ENCODE measurements at places on chromosomes 4 and X.
A peak's percentile ranks its signal among the peaks of the same experiment; 100 is the strongest.

GRCh38 chr4:140186651-140187315 is 32.8 kb upstream of the MAML3 start:
- DNase-seq: no peak

DNA sequence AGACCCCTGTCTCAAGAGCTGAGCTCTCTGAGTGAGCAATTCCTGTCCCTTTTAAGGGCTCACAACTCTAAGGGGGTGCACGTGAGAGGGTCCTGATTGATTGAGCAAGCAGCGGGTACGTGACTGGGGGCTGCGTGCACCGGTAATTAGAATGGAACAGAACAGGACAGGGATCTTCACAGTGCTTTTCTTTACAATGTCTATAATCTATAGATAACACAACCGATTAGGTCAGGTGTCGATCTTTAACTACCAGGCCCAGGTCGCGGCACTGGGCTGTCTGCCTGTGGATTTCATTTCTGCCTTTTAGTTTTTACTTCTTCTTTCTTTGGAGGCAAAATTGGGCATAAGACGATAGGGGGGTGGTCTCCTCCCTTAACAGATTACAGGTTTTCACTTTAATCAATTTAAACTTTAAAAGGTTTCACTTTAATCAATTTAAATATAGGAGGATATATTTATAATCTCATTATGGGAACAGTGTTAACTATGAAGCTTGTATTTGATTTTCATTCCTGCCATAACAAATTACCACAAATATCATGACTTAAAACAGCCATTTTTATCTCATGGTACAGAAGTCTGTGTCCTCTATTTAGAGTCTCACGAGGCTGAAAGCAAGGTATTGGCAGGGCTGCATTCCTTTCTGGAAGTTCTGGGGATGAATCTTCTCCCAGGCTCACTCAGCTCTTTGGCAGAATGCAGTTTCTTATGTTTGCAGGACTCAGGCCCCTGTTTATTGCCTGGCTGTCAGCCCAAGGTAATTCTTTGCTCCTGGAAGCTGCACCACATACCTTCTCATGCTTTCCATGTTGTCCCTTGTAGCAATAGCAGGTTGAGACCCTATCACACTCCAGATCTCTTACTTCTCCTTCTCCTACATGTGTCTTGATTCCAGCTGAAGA is 5.2 kb downstream of the SPATA4 start:
- DNase-seq: no peak

DNA sequence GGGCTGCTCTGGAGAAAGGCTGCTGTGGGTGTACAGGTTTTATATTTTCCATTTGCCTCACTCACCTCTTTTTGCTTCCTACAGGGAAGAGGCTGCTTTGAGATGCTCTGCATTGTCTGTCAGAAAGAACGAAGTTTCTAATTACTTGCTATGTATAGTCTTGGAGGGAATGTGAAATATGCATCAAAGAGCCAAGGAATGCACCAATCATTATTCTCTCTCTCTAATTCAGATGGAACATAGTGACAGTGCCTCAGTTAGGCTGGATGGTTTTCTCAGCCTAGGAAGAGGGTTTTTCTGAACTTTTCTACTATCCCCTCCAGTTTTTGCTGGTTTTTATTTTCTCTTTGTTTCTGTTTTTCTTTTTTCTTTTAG is 106.8 kb upstream of the SLC4A4 start:
- DNase-seq: no peak

DNA sequence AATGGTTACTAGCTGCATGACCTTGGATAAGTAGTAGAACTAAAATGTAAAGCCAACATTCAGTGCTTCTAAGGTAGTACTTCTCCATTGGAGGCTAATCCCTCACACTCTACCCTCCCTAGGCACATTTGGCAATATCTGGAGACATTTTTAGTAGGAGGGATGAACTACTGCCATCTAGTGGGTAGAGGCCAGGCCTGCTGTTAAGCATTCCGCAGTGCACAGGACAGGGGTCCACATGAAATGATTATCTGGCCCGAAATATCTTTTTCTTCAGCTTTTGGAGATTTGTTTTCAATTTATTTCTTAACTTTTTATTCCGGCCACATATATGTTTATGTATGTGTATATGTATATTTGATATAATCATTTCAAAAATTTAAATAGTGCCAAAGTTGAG is 36.0 kb upstream of the SPANXC start:
- DNase-seq: no peak

GRCh38 chr4:1136048-1136447 is 22.7 kb upstream of the RNF212 start:
- no peak for DNase-seq

GRCh38 chr4:151459375-151459774 is 50.4 kb downstream of the FHIP1A start:
- peak; percentile 31 for DNase-seq

DNA sequence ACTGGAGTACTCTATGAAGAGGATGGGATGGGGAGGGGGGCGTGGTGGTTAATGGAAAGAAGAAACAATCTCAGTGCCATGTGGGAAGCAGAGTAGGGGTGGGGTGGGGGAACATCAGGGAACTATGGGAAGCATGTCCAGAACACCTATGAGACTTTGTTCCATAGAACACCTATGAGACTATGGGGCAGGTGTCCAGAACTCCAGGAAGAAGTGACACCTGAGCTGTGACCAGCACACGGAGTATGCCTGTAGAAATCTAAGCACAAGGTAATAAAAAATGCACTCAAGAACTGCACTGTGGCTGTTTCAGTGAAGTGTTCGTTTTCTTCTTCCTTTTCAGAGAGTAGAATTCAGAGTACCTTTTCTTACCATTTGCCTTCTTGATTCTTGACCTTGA is 704.8 kb upstream of the TENM3 start:
- peak; percentile 6 for DNase-seq

- DNase-seq: no peak
These were observed 70.1 kb upstream of the HPGD start for GRCh38 chr4:174592256-174592984.

GRCh38 chrX:21847342-21847741 is 7.9 kb downstream of the MBTPS2 start:
- no peak for DNase-seq

GRCh38 chr4:148044089-148044911 is 312.4 kb downstream of the ARHGAP10 start:
- no peak for DNase-seq

GRCh38 chr4:108143515-108143914 is 25.2 kb downstream of the LEF1 start:
- DNase-seq: no peak

DNA sequence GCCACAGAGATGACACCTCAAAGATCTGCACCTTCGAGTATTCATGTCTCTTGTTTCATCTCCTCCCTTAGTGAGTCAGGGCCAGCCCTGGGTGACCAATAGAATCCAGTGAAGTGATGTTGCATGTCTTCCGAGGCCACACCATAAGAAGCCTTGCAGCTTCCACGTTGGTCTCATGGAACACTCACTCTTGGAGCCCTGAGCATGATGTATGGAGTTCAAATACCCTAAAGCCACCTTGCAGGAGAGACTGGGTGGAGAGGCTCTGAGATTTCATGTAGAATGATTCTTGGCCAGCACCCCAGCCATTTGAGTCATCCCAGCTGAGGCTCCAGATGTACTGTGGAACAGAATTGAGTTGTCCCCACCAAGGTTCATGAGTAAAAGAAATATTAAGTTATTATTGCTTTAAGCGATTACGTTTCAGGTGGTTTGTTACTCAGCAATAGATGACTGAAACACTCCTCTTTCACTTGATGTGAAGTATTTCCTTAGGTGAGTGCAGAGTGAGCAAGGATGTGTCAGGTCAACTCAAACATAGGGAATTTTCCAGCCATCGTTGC is 5.0 kb upstream of the RP2 start:
- no peak for DNase-seq

GRCh38 chr4:42341518-42342026 is 55.7 kb upstream of the SHISA3 start:
- no peak for DNase-seq

DNA sequence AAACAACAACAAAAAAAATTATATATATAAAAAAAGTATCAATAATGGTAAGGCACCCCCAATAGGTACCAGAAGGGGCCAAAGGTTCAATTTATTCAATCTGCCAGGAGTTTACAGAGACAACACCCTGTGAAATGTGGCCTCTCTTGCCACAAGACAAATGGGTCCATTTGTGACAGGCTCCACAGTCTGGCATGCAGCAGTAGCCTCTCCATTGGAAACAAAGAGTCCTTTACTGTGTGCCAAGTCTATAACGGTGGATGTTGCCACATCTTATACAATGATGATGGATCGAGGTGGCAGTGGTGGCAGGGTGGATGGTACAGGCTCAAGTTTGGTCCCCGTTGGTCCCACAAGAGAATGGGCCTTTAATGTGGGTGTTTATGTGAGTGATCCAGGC is 70.1 kb upstream of the SH3RF1 start:
- DNase-seq: no peak

GRCh38 chrX:3549411-3549911 is 164.0 kb downstream of the PRKX start:
- DNase-seq: peak; percentile 28

GRCh38 chr4:47167081-47168035 is 136.0 kb downstream of the GABRB1 start:
- no peak for DNase-seq

GRCh38 chrX:4741024-4741423 is 1027.6 kb upstream of the PRKX start:
- DNase-seq: no peak

Data from NCI-H510A treated with DMSO at 0.1 percent for 48 hours (cell line).